ENCODE measurements at places on chromosomes 2 and 18. TPM values are rescaled to one million over a fixed set of nuclear protein-coding genes. Genes with fewer than 3 reads are reported as not detected.

DNA sequence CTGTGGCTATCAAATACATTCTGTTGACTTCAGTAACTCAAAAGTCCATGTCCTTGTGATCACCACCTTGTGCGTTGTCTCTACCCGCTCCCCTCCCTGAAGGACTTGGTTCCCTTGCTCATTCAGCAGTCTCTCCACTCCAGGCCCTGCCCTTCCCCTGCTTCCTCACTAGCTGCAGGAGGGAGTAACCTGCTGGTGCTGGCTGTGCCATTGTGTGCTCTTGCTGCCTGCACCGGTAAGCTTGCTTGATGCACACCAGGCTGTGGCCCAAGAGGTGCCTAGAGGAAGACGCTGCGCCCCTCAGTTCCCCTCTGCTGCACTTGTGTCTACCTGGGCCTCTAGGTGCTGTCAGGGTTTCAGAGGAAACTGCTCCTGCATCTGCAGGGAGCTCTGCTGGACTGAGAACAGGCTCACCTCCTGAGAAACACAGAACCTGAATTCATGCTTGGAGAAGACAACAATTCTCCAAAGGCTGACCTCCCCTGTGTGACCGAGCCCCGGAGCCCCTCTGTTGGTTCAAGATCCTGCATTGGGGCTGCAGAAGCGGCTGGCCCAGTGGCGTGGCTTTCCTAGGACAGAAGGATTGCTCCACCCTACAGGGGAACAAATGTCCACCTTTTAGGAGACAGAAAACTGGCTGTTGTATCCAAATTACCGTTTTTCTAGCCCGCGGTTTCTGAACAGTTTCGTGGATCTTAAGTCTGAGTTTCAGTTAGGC lies 33.6 kb downstream of the PTPRM start:
- no peak for DNase-seq

DNA sequence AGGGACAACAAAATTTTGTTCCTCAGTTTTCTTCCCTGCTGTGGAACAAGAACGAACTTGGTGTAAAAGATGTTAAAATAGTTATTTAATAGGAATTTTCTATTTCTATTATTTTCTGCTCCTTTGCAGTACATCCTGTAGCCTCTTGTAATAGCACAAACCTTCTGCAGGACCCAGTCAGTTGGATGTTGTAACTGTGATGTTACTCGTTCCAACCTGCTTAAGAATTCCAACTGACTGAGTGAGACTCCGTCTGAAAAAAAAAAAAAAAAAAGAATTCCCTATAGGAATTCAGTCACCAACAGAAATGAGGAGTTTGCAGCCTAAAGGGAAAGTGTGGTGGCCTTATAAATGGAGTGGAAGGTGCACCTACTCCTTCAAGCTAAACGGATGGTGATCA lies 46.4 kb upstream of the CDH20 start:
- no peak for DNase-seq

DNA sequence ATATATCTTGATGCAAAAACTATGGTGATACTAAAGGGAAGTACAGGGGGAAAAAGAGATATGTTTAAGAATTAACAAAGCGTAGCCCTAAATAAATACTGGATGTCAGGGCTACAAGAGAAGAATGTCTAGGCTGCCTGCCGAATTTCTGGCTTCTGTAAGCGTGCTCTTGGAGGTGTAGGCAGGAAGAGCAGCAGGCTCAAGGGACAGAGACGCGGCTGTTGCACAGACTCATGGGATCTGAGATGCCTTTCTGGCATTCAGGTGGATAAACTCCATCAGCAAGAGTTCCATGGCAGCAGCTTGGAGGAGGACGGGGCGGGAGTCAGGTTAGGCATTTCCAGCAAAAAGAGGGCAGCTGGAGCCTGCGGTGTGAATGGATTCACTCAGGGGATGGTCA lies 123.2 kb upstream of the TWIST2 start:
- no peak for DNase-seq

DNAJC5G gene
- total RNA-seq, result not detected

DNA sequence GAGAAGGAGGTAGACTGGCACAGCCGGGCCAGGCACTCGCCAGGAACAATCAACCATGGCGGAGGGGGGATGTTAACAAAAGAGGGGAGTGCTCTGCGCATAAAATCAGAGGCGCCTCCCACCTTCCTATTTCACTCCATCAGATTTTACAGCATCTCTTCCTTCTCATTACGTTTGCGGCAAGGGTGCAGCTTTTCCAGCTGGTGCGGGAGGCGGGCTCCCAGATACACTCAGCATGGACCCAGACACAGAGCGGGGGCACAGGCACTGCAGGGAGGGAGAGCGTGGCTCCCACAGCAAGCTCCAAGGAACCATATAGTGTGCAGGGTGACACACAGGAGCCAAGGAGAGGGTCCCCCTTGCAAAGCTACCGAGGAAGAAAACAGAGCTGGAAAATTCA lies 176.3 kb downstream of the EIPR1 start:
- no peak for DNase-seq

COL4A4 gene
- total RNA-seq, result 6.3 TPM

- peak; percentile 35 for DNase-seq
Measured at GRCh38 chr2:43159797-43160196, 66.6 kb downstream of the ZFP36L2 start.

TDRD15 gene
- total RNA-seq, result not detected

DNA sequence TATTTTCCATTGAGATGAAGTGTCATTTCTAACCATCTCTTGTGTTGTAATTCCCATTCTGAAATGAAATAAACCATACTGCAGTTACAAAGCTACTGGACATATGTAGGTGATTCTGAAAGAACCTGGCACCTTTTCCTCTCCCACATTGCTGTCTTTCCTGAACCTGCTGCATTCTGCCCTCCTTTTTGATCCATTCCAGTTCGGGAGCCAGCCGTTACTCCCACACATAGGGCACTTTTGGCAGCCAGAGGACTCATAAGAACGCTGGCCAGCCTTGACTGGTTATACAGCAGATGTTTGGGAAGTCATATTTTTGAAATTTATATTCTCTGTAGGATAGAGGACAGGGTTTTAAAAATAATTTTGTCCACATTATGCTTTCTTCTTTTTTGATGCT lies 369.8 kb upstream of the CDH7 start:
- no peak for DNase-seq

DNA sequence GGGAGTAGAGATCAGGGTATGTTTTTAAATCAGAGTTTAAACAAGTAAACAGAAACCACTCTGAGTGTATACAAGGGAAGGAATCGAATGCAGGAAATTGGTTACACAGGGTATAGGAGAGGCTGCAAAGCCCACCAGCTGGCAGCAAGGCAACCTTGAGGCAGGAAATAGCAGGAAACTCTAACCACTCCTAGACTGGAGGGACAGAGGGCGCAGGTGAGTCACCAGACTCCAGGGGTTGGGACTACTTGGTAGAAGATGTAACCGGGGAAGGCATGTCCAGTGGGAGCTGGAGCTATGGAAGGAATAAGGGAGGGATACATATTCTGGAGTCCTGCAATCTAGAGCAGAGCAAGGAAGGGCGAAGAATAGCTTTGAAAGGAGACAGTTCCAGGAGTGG lies 152.3 kb downstream of the MEIS1 start:
- no peak for DNase-seq

- no peak for DNase-seq
Measured at GRCh38 chr2:202909394-202910192, 1.9 kb downstream of the WDR12 start.

- no peak for DNase-seq
Measured at GRCh38 chr2:35099342-35099741, 1256.2 kb upstream of the CRIM1 start.

GRCh38 chr2:232395586-232395985 lies 11.1 kb upstream of the ALPG start:
- DNase-seq, result no peak

DNA sequence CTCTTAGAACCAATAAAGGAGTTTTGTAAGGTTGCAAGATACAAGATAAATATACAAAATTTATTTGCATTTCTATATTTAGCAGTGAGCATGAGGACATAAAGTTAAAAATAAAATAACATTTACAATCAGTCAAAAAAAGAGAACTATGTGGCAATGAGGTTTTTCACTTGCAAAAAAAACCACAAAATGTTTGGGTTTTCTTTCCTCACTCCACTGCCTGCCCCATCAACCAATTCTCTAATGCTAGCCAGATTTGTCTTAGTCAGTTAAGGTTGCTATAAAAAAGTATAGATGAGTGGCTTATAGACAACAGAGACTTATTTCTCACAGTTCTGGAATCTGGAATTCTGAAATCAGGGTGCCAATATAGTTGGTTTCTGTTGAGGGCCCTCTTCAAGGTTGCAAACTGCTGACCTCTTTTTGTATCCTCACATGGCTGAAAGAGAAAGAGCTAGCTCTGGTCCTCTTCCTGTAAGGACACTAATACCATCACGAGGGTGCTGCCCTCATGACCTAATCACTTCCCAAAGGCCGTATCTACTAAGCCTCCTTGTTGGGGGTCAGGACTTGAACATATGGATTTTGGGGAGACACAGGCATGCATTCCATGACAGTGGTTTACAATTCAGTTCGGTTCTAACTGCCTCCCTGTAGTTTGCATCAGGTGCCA lies 566.2 kb downstream of the GALR1 start:
- no peak for DNase-seq

DNA sequence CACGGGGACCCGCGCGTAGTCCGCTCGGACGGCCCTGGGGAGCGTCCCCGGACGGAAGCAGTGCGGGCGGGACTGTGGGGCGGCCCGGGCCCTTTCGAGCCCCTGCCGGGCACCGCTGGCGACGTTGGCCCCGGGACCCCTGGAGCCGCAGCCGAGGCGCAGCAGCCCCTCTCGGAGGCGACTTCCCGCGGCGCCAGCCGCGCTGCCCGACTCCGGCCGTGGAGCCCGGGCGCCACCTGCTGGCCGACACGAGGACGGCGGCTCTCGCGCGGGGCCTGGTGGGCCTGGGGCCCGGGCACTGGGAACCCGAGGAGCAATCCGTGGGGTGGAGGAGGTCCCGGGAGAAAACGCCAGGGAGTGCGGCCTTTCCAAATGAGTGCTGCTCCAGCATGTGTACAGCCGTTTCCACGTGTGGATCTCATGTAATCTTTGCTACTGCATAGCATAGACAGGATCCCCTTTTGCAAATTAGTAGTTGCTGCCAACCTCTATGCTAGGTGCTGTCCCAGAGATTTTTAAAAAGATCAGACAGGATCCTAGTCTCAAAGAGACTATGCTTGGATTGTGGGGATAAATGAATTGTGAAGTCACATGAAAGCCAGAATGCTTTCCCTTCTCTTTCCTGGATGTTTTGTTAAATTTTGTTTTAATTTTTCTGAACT lies 4.0 kb downstream of the ID2 start:
- DNase-seq, result peak; percentile 63
